ENCODE measurements at places on chromosomes 7 and 10.

- no peak for DNase-seq
Measured at GRCh38 chr7:123612024-123612423, 10.4 kb downstream of the ASB15 start.

DNA sequence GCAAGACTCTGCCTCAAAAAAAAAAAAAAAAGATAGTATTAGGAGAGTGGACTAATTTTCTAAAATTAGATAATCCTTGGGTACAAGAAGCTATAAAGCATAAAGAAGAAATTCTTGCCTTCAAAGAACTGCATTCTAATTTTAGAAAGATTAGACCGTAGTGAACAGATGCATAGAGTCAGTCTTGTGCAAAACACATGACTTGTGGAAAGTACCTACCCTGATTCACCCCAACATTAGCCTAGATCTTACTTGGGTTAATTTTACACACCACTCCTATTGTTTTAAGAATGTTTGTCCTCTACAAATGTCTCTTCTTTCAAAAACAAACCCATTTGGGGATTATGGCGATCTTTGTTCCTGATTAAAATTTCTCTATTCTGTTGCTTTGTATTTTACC lies 38.9 kb upstream of the SP8 start:
- DNase-seq = no peak

- DNase-seq = no peak
Measured at GRCh38 chr7:158098125-158099030, 489.2 kb downstream of the PTPRN2 start.

DNA sequence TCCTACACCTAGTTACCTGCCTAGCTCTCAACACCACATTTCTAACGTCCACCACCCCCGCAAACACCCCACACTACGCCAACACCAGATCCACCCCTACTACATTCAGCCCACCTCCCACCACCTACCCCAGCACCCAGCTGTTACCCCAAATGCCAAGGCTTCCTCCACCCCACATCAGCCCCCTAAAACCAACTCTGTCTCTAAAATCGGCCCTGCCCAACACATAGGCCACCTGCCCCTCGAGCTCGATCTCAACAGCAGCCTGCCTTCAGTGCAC lies 53.3 kb upstream of the SLF2 start:
- DNase-seq = no peak

- no peak for DNase-seq
Measured at GRCh38 chr10:114899982-114900381, 38.0 kb upstream of the TRUB1 start.

Measured in amniotic epithelial cell (primary cell).